Activated naive CD4-positive, alpha-beta T cell treated with anti-CD3 and anti-CD28 coated beads for 36 hours (primary cell): ENCODE measurements at places on chromosomes 2 and 18.
A peak's percentile ranks its signal among the peaks of the same experiment; 100 is the strongest.

DNA sequence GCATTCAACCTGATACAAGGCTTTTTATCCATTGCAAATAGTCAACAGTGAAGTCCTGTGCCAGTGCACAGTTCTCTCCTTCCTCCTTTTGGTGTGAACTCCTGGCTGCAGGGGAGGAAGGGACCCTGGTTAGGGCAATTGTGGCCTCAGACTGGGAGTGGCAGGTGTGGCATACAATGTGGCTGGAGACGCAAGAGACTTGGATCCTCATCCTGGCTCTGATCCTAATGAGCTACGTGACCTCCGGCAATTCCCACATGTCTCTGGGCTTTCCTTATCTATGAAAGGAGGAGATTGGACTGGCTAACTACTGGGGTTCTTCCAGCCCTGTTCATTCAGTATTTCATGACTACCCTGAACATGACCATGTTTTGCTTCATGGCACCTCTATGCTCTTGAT, 10.5 kb upstream of the IL1A start:
- no peaks in the 10 kb centered on the region for H3K36me3 ChIP-seq
- peaks cover 14% of the 10 kb centered on the region for H3K4me1 ChIP-seq
- H3K27ac ChIP-seq = no peak overlapping the region
- no peak for DNase-seq

DNA sequence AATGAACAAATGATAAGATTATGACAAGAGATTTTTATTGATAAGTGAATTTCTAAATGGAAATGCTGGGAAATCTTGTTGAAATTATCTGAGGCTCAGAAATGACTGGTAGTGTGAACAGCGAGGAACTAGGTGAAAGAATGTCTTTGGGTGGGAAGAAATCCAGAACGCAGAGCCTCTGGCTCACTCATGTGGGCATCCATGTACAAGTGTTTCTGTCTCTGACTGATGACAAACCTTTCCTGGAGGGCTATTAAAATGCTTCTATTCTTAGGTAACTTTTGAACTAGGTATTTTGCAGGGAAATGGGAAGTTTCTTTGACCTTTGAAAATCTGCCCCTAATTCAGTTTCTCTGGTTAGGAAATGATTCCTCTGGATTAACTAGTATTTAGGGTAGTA, 598.6 kb downstream of the SLC4A3 start:
- no peak overlapping the region for H3K4me3 ChIP-seq
- no peaks in the 10 kb centered on the region for H3K36me3 ChIP-seq
- no peaks in the 10 kb centered on the region for H3K4me1 ChIP-seq
- no peaks in the 10 kb centered on the region for H3K27me3 ChIP-seq

GRCh38 chr2:134463699-134464022, 209.8 kb downstream of the MGAT5 start:
- no peak overlapping the region for H3K27ac ChIP-seq
- no peaks in the 10 kb centered on the region for H3K36me3 ChIP-seq
- no peak overlapping the region for H3K4me3 ChIP-seq
- DNase-seq = no peak
- H3K27me3 ChIP-seq = no peaks in the 10 kb centered on the region

DNA sequence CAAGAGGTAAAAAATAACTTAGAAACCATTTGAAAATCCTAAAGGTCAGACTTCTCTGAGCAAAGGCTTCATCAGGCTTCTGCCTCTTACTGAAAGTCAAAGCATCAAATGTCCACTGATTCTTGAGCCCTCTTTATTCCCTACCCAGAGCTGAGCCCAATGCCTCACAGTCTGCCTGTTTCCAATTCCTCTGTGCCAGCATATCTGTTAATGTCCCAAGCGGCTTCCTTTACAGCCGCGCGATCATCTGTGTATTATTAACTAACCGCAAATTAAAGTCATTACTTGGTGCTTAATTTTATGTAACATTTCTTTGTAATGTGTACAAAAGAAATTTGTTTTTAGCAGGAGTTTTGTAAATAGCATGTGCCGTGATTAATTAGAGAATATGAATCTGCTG, 418.8 kb upstream of the HNRNPA3 start:
- no peak for DNase-seq
- no peaks in the 10 kb centered on the region for H3K4me1 ChIP-seq
- H3K36me3 ChIP-seq = no peaks in the 10 kb centered on the region
- no peak overlapping the region for H3K27ac ChIP-seq
- peaks cover 9% of the 10 kb centered on the region for H3K27me3 ChIP-seq

DNA sequence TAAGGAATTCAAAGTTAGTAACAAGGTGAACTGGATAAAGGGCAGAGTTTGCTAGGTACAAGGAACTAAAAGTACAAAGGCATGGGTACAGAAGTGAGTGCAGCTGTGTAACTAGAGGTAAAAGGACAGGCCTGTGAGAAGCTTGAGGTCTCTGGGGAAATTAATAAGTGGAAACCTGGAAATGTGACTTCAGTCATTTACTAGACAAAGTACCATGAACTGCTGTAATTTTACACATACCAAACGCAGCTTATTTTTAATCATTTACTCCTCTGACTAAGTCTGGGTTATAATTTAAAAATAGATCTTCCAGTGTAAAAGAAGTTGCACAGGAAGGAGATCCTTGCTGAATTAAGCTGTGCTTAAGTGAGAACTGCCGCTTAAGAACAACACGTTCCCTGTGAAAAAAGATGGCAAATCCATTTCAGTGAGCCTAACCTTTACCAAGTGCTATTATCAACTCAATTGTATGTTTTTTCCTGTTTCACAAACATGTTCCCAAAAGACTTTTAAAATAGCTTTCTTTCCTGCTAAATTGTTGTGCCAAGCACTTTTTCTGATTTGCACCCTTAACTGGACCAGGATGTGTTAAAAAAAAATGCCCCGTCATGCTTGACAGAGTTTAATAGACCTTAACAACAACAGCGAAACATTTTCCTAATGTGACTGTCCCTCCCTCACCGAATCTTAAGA, 44.3 kb downstream of the CALCRL start:
- H3K4me1 ChIP-seq = no peaks in the 10 kb centered on the region
- H3K27me3 ChIP-seq = no peaks in the 10 kb centered on the region
- no peaks in the 10 kb centered on the region for H3K36me3 ChIP-seq
- DNase-seq = no peak

- DNase-seq = peak; percentile 25
- H3K4me1 ChIP-seq = peaks cover 12% of the 10 kb centered on the region
- peaks cover 39% of the 10 kb centered on the region for H3K27me3 ChIP-seq
Observed at GRCh38 chr2:171522052-171522787, at the start of gene CYBRD1. CYBRD1 (plus strand) TSS chr2:171522474; CDS start chr2:171522546, 72 bp downstream.
